ENCODE measurements at places on chromosomes 11 and 22. TPM values are rescaled to one million over a fixed set of nuclear protein-coding genes. Genes with fewer than 3 reads are reported as not detected.

TRIM6 gene
- total RNA-seq, result 6.7 TPM

GTSE1 gene
- total RNA-seq, result 0.21 TPM

MS4A4A gene
- total RNA-seq, result 17.6 TPM

VWCE gene
- total RNA-seq, result 0.90 TPM

PKNOX2 gene
- total RNA-seq, result 22.7 TPM

TRIM51 gene
- not detected for total RNA-seq

TTC36 gene
- not detected for total RNA-seq

SLC22A25 gene
- not detected for total RNA-seq

POU2AF3 gene
- 13.2 TPM for total RNA-seq

- no peak for DNase-seq
Measured at GRCh38 chr11:75078233-75078632, 18.4 kb downstream of the OR2AT4 start.

DNA sequence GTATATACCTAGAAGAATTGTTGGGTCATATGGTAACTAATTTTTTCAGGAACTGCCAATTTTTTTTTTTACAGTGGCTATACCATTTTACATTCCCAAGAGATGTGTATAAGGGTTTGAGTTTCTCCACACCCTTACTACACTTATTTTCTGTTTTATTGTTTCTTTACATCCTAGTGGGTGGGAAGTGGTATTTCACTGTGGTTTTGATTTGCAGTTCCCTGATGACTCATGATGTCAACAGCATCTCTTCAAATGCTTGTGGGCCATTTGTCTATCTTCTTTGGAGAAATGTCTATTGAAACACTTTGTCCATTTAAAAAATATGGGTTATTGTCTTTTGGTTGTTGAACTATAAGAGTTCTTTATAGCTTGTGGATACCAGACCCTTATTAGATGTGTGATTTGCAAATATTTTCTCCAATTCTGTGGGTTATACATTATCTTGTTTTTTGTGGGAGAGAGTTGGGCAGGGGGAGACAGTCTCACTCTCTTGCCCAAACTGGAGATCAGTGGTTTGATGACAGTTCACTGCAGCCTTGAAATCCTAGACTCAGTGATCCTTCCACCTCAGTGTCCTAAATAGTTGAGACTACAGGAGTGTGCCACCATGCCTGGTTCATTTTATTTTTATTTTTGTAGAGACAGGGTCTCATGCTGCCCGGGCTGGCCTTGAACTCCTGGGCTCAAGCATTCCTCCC lies 30.3 kb upstream of the PISD start:
- no peak for DNase-seq

GRCh38 chr11:92965196-92965595 lies 4.3 kb upstream of the MTNR1B start:
- no peak for DNase-seq

- DNase-seq, result no peak
Measured at GRCh38 chr22:45237065-45237990, 3.4 kb downstream of the KIAA0930 start.

- no peak for DNase-seq
Measured at GRCh38 chr11:111119751-111120150, 125.8 kb upstream of the POU2AF2 start.

DNA sequence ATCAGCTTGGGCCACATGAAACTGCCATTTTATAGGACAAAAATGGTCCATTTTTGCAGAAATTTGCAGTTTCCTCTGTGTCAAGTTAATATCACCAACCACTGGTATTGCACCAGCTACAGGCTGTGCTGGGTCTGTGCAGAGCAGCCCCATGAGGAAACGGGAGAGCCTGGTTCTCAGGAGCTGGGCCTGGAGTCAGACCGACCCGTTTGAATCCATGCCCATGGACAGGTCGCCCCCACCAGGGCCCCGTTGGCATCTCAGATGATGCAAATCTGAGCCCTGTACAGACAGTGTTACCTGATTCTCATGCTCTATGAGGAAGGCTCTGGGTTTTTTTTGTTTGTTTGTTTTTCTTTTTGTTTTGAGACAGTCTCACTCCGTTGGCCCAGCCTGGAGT lies 9.8 kb upstream of the SEC14L6 start:
- DNase-seq, result no peak

DNA sequence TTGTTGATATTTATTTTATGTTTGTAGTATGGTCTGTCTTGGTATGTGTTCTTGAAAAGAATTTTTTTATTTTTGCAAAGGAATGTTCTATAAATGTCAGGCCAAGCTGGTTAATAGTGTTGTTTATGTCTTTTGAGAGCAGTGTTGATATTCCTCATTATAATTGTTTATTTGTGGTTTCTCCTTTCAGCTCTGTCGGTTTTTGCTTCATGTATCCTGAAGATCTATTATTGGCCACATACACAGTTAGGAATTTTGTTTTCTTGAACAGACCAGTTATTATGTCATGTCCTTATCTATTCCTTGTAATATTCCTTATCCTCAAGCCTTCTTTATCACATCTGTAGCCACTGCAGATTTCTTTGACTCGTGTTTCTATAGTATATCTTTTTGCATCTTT lies 56.5 kb downstream of the PDHX start:
- DNase-seq, result no peak

- DNase-seq, result no peak
Measured at GRCh38 chr11:48242501-48242900, 2.4 kb upstream of the OR4X2 start.

GRCh38 chr11:876545-876944 lies 33.9 kb downstream of the TSPAN4 start:
- no peak for DNase-seq

DNA sequence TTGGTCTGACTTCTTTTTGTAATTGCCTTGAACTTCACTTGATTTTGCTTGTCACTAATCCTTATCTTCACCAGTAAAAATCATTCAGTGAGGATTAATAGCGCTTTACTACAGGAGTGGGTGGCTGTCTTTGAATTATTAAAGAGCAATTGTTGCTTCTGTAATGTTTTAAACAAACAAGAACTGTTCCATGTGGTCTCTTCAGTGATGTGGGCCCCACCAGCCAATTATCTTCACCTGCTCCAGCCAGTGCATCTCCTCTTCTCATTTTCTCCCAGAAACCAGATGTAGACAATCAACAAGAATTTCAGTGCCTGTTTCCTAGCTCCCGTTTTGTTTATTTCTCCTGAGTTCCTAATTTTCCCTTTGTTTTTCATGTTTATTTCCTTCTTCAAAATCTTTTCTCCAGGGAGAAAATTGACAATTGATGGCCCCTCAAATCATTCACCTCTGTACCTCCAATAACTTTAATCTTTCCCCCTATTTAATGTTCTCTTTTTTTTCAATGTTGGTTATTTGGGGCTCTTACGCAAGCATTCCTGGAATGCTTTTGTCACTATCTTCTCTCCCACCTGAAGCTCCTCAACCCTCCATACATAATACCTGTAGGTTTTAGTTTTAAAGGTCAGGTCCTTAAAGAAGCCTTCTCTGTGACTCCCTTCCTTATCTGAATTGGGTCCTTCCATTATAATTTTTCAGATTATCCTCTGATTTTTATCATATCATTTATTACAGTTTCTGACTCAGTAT lies 115.1 kb downstream of the ARFGAP2 start:
- no peak for DNase-seq

GRCh38 chr11:62600367-62601121 lies 1.1 kb downstream of the MTA2 start:
- DNase-seq, result no peak

- no peak for DNase-seq
Measured at GRCh38 chr11:12149672-12150225, 39.4 kb downstream of the MICAL2 start.

DNA sequence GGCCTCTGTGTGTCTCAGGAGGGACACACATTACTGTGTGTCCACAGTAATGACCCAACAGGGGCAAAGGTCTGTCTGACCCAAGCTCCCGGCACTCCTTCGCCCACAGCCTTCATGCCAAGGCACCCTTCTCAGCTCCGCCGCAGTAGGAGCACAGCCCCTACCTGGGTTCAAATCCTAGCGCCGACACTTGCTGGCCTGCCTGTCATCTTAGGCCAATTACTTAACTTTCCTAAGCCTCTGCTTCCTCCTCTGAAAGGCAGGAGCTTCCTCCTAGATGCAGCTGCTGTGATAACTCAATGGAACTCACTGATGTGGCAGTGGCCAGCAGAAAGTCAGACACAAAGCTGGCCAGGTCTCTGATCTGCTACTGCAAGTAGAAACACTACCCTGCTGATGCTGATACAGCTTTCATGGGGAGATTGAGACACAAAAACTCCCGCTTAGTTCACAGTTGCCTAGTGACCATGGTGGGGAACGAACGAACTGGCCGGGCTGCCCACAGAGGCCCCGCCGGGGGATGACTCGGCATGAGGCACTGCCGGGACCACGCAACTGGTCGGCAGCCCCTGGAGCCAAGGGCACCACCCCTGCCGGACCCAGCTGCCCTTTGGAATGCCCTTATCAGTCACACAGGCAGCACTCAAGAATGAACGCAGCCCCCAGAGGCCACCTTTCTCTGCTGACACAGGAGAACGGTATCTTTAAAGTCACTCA lies 8.1 kb downstream of the EHD1 start:
- DNase-seq, result no peak

GRCh38 chr11:77213589-77214428 lies 85.8 kb downstream of the MYO7A start:
- no peak for DNase-seq

GRCh38 chr11:13775471-13775870 lies 107.0 kb downstream of the FAR1 start:
- no peak for DNase-seq

DNA sequence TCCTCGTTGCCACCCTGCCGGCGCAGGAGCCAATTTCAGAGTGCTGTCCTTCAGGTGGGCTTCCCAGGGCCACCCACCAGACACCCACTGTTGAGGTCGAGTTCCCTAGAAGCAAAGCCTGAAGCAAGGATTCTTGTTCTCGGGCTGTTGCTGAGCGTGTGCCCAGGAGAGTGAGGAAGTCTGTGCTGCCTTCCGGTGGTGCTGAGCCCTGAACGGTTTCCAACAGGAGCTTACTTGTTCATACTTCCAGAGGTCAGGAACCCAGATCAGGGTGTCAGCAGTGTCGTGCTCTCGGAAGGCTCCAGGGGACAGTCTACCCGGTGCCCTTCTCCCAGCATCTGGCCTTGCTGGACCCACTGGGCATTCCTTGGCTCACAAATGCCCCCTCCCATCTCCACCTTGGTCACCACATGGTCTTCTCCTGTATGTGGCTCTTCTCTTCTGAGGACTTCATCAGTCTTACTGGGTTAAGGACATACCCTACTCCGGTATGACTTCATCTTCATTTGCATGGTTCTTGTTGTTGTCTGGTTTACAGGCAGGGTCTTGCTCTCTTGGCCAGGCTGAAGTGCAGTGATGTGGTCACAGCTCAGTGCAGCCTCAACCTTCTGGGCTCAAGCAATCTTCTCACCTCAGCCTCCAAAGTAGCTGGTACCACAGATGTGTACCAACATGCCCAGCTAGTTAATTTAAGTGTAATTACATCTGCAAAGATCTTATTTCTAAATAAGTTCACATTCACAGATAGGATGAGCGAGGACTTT lies 11.2 kb downstream of the SLC25A1 start:
- DNase-seq, result no peak

DNA sequence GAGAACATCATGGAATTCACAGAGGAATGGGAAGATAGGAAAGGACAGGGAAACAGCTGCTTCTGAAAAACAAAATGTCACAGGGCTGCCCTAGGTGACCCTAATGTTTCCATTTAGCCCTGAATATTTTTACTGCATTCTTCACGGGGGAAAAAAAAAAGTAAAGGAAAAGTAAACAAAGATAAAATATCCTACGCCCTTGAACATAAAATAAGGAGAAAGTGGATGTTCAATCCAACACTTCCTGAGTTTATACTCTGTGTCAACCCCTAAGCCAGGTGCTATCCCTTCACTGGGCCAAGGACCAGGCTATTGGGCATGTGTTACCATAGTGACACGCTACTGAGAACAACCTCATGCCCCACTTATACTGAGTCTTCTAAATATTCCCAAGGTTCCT lies 84.7 kb downstream of the FAM76B start:
- DNase-seq, result no peak

- DNase-seq, result no peak
Measured at GRCh38 chr22:38086001-38086845, 2.2 kb upstream of the SLC16A8 start.

DNA sequence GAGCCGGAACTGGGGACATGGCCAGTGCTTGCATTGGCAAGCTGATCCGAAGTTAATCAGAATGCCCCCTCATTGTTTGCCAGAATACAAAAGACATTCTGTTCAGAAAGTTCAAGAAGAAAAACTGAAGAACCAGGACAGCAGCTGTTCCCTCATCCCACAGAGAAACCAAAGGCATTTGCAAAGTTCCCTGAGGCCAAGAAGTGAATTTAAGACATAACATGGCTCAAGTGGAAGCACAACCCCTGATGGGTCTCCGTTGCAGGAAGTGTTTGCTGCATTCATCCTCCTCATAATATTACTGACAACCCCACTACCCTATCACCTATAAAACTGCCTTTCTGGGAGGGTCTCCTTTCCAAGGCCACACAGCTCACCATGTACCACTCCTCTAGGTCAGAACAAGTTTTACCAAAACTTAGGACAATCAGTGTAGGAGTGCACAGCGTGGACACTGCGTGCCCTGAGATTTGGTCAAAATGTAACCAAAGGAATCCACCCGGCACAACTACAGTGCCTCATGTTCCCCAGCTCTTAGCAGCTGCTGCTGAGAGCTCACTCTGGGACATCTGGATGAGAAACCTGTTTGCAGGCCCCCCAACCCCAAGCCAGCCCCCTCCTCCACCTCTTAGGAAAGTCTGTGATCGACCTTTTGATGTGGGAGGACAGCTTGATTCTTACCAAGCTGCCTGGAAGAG lies 101.6 kb upstream of the AKIP1 start:
- DNase-seq, result no peak

- no peak for DNase-seq
Measured at GRCh38 chr22:44284711-44285110, 28.0 kb downstream of the SHISAL1 start.

DNA sequence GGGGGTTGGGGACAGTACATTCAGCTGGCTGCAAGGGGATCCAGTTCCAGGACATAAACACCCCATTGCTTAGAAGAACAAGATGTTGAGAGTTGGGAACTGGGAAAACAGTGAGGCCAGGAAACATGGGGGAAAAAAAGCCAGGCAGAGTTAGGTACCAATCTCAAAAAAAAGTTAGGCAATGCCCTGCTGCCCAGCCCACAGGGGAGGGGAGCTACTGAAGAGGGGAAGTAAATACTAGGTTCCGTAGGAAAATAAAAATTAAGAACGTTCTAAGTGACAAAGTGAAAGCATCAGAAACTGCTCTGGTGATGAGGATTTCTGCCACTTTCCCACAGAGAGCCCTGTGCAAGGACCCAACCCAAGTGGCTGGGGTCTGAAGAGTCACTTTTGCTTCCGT lies 12.0 kb downstream of the SPTBN2 start:
- DNase-seq, result no peak

DNA sequence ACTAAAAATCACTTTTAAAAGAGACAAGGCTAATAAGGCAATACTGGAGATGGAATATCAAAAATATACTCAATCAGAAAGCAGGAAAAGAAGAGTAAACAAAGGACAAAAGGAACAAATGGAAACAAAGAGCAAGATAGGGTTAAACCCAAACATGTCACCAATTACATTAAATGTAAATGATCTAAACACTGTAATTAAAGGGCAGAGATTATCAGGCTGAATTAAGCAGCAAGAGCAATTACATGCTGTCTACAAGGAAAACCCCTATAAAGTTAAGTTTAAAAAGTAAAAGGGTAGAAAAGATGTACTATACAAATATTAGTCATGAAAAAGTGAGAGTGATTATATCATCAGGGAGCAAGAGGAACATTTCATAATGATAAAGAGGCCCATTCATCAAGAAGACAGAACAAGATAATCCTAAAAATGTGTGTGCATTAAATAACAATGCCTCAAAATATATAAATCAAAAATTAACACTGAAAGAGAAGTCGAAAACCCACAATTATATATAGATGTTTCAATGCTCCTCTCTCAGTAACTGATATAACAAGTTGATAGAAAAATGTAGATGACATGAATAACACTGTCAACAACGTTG lies 56.8 kb downstream of the ALX4 start:
- no peak for DNase-seq

Data from uterus (tissue), 4 donors.